Myocyte (in vitro differentiated cells): ENCODE measurements at places on chromosomes 4 and X.

- no peak for DNase-seq
Measured at GRCh38 chr4:52019936-52020657, at the start of gene LRRC66. Gene LRRC66, minus strand, starts transcription at chr4:52020363. Its CDS starts 2,750 bp downstream, at chr4:52017613.

GRCh38 chr4:1402021-1402515 is 4.2 kb downstream of the NKX1-1 start:
- DNase-seq = no peak

DNA sequence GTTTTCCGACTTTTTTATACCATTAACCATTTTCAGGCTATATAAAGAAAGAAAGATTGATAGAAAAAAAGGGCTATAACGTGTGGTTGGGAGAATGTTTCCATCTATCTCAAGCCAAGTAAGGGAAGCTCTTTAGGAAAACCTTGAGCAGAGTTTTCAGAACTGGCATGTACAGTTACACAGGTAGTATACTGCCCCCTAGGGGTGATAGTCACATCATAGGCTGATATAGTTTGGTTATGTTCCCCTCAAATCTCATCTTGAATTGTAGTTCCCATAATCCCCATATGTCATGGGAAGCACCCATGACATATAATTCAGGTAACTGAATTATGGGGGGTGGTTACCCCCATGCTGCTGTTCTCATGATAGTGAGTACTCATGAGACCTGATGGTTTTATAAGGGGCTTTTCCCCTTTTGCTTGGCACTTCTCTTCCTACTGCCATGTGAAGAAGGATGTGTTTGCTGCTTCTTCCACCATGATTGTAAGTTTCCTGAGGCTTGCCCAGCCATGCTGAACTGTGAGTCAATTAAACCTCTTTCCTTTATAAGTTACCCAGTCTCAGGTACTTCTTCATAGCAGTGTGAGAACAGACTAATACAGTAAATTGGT is 186.8 kb downstream of the TMA16 start:
- DNase-seq = peak; percentile 33

DNA sequence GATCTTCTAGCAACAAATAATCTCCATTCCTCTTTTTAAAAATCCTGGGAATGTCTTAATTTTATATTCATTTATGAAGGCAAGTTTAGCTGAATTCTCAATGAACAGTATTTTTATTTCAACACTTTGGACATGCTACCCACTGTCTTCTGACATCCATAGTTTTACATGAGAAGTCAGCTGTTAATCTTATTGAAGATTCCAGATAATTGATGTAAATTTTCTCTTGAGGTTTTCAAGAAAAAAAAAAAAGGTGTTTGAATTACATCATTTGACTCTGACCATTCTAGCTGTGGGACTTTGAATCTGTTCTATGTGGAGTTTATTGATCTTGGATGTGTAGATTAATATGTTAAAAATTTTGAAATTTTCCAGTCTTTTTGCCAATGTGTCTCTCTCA is 28.0 kb downstream of the PDHA2 start:
- peak; percentile 38 for DNase-seq

DNA sequence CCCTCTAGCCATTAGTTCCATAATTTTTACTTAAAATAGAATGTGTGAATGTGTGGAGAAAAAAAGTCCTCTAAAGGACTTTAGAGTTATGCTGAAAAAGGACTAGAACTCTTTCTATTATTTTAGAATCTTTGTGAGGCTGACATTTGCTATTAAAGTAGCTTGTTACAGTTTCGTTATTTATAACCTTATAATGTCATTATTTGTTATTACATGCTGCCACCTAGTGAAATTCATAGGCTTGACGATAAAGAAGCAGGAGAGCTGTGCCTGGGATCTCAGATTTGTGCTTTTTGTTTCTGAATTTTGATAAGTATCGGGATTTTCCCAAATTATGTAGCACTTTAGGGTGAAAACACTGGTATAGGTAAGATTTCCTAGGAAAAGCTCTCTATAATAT is 38.5 kb upstream of the TAPT1 start:
- peak; percentile 62 for DNase-seq

DNA sequence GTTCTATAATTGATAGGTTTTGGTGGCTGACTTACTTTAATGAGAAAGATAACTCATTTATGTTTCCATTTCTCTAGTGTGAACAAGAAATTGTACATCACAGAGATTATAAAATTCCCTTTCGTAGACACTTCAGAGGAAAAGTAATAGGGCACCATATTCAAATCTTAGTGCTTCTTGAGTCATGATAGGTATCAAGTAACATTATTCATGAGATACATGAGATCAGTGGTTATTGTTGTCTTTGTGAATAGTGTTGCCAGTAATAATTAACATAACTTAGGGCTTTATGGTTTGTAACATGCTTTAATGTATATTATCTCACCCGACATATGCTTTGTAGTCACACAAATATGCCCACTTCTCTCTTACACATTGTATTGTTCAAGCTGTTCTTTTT is 73.7 kb upstream of the IL15 start:
- DNase-seq = no peak

GRCh38 chr4:136088211-136088867 is 1444.0 kb downstream of the PCDH18 start:
- DNase-seq = no peak

DNA sequence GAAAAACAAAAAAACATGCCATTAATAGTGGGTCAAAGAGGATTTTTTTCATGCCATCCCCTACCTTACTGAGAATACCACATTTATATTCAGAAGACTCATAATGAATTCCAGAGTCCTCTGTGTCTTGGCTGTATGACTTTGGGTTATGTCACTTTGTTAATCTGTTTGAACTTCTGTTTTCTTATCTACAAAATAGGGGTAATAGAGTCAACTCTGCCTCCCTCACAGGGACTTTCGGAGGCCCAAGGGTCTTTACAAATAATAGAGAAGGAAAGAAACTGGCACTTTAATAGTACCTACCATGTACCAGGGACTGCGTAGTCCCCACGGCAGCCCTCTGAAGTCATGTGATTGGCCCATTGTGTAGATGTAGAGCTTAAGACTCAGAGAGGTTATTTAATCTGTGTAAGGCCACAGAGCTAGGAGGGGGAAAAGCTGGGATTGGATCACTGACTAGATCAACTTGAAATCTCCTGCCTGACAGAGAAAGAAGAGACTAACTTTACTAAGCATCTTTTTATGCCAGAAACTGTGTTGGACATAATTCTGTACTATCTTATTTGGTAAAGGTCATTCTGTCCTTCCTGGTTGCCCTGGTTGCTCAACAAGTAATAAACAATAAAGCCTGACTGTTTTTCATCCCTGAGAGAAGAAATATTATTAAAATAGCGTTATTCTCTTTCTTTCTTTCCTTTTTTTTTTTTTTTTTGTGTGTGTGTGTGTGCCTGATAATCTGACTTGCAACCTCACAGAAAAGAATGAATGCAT is 59.6 kb downstream of the NFKB1 start:
- DNase-seq = no peak

GRCh38 chrX:155259752-155260151 is 4.5 kb downstream of the RAB39B start:
- DNase-seq = no peak

DNA sequence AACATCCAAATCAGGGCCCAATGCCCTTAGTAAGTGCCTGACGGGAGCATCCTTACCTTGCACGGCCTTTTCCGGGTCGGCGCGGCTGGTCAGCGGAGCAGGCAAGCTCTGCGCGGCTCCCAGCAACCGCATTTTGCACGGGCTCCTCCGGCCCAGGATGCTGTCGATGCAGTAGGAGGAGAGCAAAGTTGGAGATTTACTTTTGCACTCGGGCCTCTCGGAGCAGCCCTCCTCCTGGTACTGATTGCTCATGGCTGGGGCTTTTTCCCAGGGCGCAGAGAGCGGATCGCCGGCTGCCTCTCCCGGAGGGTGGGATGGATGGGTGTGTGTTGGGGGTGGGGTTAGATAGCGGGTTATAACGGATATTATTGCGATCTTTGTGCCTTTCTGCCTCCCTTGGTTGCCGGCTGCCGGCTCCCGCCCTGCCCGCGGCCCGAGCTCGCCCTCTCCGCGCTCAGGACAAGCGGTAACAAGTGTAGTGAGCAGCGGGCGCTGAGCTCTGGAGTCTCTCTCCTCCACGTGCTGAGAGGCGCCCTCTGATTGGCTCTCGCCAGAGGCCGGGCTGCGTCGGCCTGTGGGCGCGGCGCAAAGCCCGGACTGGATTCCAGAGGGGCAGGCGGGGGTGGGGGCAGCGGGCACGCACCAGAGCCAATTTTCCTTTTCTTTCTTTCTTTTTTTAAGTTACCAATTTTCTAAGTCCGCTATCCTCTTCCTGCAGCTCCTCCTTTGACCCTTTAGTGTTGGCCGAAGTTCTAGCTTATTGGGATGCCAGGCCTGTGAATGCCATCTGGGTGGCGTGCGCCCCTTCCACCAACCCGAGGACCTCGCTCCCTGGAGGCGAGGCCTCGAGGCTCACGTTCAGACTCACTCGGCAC is at the start of gene ARX:
Gene ARX (minus strand): TSS at position 480 of the 875 bp plus-strand sequence. CDS start 228 bp downstream, at position 252.
- no peak for DNase-seq

DNA sequence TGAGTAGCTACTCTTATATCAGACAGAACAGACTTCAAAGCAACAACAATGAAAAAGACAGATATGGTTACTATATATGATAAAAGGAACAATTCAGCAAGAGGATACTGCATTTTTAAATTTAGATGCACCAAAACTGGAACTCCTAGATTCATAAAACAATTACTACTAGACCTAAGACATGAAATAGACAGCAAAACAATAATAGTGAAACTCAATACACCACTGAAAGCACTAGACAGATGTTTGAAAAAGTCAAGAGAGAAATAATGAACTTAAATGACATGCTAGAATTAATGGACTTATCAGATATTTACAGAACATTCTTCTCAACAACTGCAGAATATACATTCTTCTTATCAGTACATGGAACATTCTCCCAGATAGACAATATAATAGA is 99.5 kb upstream of the ITM2A start:
- no peak for DNase-seq

DNA sequence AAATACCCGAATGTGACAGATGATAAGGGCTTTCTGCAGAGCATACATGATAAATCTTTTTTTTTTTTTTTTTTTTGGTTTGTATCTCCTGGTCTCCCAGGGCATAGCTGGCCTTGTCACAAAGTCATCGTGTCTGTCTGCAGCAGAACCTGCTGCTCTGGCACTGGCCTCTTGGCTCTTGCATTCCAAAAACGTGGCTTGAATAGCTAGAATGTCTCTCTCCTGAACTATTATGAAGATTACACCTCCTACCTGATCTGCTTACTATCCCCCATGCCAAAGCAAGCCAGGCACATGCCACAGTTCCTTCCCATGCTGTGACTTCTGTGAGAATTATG is 50.4 kb upstream of the SCRG1 start:
- DNase-seq = no peak

DNA sequence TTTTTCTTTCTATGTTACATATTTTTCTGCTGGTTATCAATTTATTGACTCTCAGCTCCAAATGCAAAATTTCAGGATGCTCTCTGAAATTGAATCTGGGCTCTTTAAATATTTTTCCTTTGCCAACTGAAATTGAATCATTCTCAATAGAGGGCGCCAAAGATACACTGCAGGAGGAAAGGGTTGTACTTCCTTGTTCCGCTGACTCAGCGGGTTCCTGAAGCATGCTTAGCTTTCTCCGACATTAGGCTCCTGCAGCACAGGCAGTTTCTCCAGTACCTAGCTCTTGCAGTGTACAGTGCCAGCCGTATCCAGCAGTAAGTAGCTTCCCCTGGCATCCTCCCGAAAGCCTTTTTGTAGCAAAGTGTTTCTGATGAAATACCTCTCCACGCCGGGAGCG is 28.8 kb upstream of the CFAP47 start:
- peak; percentile 35 for DNase-seq

GRCh38 chr4:101232074-101232776 is 115.1 kb downstream of the PPP3CA start:
- DNase-seq = peak; percentile 83

GRCh38 chr4:104979083-104979760 is 167.5 kb upstream of the TET2 start:
- no peak for DNase-seq

DNA sequence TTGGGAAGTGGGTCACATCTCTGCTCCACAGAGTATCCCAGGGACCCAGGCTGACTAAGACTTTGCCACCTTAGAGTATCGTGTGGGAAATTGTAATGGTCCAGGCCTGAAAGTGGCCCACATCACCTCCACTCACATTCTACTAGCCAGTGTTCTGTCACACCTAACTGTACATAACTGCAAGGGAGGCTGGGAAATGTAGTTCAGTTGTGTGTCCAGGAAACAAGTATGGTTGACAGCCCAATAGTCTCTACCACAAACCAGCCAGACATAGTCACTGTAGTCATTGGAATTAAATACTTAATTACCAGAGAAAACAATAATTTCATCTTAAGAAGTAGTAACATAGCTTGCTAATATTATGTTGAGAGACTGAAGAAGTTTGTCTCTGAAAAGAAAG is 233.4 kb upstream of the S100G start:
- DNase-seq = no peak

DNA sequence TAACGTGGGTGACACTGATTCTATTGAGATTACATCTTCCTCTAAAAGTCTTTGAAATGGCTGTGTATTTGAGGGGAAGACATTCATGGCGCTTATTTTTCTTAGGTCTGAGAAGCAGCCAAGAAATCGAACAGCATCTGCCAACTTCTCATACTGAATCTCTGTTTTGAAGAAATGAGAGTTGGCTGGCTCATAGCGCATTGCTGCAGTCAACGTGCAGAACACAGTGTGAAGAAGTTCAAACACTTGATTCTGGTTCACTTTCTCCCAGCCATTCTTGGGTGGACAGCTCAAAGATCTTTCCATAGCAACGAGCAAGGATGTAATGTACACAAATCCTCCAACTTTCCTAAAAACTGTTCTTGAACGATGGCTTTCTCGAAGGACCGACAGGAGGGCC is 156.5 kb downstream of the WDFY3 start:
- no peak for DNase-seq

DNA sequence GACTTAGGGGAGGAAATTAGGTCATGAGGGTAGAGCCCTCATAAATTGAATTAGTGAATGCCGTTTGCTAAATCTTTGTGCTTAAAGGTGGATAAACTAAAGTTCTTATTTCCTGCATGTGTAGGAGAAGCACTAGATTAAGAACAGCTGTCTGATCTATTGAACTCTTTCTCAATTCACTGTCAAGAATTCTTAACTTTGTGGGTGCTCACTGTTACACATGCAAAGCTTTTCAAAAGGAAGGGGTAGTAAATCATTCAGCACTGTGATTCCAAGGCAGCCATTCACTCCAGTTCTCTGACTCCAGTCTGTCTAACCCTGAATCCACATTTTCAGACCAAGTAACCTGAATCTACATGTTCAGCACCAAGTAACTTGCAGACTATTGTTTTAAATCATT is 1520.1 kb downstream of the PCDH18 start:
- DNase-seq = no peak
